ENCODE measurements at places on chromosomes 7 and 10.

DNA sequence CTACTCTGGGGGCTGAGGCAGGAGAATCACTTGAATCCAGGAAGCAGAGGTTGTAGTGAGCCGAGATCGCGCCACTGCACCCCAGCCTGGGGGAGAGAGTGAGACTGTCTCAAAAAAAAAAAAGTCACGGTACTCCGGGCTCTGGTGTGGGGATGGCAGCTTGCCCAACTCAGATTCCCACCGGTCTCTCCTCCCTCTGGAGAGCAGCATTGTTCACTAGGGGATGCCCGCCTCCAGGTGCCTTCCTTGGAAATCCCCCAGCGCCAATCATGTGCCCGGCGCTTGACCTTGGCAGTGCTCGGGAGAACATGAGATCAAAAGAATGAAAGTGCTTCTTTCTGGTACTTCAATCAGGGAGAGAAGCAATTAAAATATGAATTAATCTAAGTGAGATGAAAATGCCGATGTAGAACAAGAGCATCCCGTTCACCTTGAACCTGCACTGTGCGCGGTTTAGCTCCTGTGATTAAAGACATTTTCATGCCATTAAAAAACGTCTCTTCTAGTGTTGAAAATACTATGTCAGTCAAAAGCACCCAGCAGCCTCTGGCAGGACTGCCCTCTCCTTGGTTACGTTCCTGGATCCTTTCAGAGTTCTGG, 1127.3 kb upstream of the AUTS2 start:
- no peak for DNase-seq

DNA sequence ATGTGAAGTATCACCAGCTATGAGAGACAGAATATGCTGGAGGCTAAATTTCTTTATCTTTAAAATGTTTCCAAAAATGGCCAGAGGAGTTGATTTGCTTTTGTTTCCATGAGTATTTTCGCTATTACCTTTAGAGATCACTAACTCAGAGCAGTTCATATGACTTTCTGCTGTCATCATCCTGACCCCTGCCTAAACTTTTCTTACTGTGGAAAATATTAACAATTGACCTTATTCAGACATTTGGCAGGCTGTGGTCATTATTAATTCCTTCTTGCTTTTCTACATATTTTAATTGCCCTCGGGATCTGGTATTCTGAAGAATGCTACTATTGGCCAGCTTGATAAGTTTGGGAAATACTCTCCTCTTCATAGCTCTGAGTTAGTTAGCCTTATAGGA, 156.5 kb downstream of the EXOC4 start:
- no peak for DNase-seq

DNA sequence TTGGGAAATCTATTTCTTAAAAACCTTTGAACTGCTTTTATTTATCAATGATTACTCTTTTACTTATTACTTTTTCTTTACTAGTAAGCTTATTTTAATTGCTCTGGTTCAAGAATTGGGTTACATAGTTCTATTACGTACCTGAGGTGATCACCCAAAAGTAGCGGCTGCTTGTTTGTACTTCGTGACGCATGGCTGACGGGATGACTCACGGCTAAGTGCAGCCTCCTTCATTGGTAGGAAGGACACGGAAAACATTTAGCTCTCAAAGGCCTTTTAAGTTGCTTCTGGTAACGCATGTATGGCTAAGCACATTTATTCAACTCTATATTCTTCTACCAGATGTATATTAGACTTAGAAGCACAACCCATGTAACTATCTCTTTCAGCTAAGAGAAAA, 285.8 kb upstream of the SP4 start:
- no peak for DNase-seq

DNA sequence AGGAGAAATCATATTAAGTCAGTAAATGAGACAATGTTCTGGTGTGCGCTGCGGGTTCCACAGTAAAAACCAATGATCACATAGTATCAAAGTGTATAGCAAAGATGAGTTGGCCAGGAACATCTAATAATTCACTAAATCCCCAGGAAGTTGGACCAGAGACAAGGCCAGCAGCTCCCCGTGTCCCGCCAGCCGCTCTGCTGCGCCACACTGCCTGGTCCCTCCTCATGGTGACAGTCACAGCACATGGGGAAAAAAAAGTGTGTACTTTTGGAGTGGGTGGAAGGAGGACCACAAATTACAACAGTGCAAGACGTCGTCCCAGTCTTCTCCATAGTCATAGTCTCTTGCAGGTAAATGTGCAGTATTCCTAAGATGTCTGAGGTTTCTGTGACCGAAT, 239.0 kb upstream of the RNF32 start:
- no peak for DNase-seq

DNA sequence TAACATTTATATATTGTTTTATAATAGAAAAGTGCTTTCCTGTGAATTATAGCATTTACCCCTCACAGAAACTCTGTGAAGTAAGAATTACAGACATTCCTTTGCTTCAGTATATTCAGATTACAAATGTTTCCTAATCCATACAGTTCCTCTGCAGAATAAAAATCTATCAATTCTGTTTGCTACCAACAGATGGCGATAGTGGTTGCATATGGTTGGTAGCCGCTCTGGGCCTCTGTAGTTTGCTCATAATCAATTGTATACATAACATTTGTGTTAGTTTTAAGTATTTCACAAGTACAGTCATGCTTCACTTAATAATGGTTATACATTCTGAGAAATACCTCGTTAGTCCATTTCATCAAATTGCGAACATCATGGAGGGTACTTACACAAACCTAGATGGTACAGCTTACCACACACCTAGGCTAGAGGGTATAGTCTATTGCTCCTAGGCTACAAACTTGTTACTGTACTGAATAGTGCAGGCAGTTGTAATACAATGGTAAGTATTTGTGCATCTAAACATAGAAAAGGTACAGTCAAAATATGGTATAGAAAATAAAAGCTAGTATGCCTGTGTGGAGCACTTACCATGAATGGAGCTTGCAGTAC, 94.4 kb upstream of the STEAP4 start:
- DNase-seq, result no peak

GRCh38 chr7:108287857-108288256, 157.7 kb upstream of the LAMB4 start:
- DNase-seq, result no peak

DNA sequence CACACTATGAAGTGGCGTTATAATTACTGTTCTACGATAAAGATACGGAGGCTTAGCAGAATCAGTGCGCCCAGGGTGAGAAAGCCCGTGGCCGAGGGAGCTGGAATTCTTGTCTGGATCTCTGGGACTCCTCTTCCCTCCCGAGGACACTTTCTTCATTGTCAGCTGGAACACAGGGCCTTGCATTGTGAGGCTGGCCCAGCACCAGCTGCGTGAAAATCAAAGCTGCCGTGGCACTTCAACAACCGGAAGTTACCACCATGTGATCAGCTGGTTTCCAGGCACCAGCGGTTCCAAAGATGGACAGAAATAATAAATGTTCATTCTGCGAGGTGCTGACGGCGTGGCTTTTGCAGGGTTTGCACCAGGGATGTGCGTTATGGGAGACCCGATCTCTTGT, 234.0 kb upstream of the PITRM1 start:
- no peak for DNase-seq

DNA sequence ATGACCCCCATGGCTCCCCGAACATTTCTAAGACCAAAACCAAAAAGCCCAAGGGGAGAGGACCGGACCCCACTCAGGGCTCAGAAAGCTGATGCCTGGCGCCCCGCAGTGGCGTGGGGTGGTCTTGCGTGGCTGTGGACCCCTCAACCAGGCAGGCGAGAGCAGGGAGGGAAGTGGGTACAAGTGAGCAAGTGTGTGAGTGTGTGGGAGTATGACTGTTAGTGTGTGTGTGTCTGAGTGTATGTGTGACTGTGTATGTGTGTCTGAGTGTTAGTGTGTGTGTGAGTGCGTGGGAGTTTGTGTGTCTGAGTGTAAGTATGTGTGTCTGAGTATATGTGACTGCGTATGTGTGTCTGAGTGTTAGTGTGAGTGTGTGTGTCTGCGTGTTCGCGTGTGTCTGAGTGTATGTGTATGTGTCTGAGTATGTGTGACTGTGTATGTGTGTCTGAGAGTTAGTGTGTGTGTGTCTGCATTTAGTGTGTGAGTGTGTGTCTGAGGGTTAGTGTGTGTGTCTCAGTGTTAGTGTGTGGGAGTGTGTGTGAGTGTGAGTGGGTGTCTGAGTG, 34.0 kb upstream of the INSIG1 start:
- DNase-seq, result no peak

GRCh38 chr10:78377356-78377755, 343.7 kb downstream of the RPS24 start:
- DNase-seq, result no peak

- no peak for DNase-seq
These were observed 62.2 kb downstream of the MPLKIP start for GRCh38 chr7:40072268-40072667.

- no peak for DNase-seq
These were observed 97.3 kb downstream of the BTRC start for GRCh38 chr10:101451261-101451660.

DNA sequence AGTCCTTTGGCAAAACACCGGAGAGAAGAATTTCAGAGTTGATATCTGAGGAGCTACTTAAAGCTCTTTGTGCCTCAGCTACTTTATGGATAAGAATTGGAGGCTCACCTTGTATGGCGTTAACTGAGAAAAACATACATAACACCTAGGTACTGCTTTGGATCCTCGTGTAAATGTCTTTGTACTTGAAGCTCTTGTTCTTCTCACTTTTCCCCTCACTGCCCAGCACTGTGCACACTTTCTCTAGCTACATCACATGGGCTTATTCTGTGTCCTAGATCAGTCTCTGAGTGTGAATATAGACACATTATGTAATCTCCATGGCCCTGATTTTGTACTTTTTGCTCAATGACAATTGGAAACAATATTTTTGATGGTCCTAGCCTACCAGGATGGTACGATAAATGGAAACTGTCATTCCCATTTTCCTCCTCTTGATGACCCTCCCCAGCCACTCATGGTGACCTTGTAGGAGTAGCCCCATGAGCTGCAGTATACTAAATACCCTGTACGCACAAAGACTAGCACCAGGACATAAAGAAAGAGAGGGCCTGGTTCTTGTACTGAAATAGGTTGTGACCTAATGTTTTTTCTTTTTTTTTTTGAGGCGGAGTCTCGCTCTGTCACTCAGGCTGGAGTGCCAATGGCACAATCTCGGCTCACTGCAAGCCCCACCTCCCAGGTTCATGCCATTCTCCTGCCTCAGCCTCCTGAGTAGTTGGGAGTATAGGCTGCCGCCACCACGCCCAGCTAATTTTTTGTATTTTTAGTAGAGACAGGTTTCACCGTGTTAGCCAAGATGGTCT, 22.1 kb downstream of the STAMBPL1 start:
- DNase-seq, result no peak

DNA sequence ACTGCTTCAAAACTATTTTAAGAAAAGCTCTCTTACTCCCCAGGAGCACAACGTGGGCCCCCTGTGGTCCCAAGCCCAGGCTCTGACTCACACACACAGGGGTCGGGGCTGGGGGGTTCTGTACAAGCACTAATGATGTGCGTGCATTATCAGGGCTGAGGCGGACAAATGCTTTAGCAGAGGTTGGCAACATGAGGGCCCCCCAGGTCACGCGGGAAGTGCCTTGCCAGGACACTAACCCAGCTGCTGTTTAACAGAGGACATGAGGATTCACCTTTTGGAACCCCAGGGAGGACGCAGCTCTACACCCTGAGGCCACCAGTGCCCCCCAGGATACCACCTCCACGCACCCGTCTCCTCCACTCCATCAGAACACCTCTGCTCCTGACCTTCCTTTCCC, 342.8 kb downstream of the DNAJB6 start:
- no peak for DNase-seq

DNA sequence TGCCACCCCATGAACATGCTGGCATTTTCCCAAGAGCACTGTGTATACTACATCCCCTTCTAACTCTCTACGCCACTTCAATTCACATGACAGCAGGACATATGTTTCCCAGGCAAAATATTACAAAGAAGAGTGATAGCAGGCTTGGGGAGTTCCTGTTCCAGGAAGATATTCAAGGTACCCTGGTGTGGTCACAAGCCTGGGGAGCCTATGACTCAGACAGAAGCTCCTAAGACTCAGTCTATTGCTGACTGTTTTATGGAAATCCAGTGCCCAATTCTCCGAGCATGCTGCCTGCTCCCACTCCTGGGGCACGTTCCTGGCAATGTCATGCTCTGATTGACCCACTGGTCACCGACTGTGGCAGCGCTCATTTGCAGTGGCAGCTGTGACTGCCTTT, 23.5 kb upstream of the ABLIM1 start:
- DNase-seq, result no peak

- peak; percentile 56 for DNase-seq
These were observed 52.6 kb upstream of the SMNDC1 start for GRCh38 chr10:110357252-110357780.

DNA sequence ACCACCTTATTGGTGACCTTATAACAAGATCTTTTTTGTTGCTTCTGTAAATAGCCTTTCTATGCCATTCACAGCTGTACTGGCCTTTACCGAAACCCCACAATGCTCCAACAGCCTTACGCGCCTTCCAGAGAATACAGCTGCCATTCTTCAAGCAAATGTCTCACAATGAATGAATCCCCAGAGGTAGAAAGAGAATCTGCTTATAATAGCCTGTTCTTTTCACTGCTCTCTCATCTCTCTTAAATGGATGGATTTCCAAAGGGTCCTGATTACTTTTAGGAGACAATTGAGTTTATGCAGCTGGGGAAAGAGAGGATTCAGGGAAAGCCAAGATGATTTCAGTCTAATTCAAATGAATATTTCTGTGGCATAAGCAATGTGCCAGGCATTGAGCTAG, 183.1 kb upstream of the PDE1C start:
- DNase-seq, result no peak

DNA sequence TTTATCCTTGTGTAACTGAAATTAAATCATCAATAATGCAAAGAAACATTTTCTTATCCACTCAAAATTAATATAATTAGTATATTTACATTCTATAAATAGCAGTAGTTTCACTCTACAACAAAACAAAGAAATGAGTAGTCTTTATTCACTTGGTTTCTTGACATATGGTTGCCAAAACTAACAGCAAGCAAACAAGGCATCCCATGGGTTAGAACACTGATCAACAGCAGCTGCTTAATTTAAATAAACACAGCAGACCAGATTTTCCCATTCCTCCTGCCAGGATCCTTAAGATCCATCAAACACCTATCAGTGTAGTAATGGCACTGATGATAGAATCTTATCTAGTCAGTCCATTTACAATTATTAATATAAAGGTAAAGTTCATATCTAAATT, 22.1 kb downstream of the NCAPG2 start:
- DNase-seq, result no peak

- no peak for DNase-seq
These were observed 124.4 kb downstream of the PON1 start for GRCh38 chr7:95199779-95200558.

- DNase-seq, result no peak
These were observed 40.3 kb upstream of the MXI1 start for GRCh38 chr10:110167149-110167548.

- no peak for DNase-seq
These were observed 23.2 kb upstream of the BMPR1A start for GRCh38 chr10:86733260-86733671.

DNA sequence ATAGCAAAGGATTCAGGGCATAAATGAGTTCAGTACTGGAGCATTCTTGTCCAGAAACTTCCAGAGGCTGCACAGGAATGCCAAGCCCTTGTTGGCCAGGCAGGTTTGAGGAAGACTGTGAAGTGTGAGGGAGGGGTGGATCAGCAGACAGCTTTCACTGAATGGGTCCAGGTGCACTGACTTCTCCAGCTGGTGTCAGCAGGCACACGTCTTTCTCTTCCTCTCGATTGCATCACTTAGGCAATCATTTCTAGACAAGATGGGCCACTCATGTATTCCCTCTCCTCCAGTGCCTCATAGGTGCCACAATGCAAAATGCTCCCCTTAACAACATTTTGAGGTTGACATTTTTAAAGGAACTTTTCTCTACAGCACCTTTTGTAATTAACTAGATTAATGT, 15.6 kb upstream of the PLEKHS1 start:
- no peak for DNase-seq

Data from amniotic stem cell (primary cell).